ENCODE measurements at places on chromosomes 3 and 15.

DNA sequence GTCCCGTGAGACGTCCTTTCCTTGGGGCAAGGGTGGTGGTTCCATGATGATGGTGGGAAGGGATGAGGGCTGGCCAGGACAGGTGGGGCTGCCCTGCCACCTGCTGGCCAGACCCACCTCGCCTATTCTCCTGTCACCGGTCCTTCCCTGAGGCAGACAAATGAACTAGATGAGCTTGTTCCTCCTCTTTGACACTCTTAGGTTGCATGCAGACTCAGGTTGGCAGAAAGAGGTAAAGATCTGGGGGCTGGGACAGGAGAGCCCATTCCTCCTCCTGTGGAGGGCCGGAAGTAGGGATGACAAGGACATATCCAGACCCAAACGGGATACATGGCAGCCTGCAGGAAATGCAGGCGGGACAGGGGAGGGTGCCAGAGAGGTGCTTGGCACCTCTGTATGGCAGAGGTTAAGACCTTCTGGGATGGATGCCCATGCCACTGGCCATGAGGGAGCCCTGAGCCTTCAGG, 38.6 kb downstream of the ACSBG1 start:
- peak; percentile 60 for DNase-seq

GRCh38 chr3:174440253-174440701, 418.9 kb upstream of the NAALADL2 start:
- no peak for DNase-seq

- no peak for DNase-seq
Observed at GRCh38 chr3:53027254-53027844, 18.5 kb downstream of the SFMBT1 start.

DNA sequence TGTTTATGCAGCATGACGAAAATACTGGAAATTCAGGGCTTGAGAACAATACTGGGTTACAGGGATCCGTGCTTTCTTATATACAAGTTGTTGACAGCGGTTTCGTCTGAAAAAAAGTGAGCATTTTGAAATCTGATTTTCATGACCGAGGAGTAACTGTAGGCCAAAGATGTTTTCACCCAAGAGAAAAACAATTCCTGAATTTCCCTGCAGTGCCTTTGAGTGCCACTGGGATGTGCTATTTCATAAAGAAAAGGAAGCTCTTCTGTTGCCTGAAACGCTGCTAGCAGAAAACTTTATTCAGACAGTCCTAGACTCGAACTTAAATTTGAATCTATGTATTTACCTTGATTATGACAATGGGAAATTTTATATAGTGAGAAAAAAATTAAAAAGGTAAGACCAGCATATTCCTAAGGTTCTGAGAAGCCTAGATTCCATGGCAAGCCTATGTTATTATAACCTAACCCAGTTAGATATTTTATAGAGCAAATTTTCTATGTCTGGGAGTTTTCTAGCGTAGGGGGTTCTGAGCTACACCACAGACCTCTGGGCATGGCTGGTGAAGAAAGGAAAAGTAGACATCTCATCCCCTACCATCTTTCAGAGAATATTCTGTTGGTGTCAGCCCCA, 30.2 kb downstream of the KCNAB1 start:
- peak; percentile 27 for DNase-seq

GRCh38 chr3:25287291-25287884, 140.7 kb upstream of the RARB start:
- DNase-seq, result no peak
